Hippocampal formation (tissue), 2 donors: ENCODE measurements at places on chromosomes 2 and 18.

GRCh38 chr2:218476676-218477075 is 57.8 kb downstream of the VIL1 start:
- DNase-seq: no peak

DNA sequence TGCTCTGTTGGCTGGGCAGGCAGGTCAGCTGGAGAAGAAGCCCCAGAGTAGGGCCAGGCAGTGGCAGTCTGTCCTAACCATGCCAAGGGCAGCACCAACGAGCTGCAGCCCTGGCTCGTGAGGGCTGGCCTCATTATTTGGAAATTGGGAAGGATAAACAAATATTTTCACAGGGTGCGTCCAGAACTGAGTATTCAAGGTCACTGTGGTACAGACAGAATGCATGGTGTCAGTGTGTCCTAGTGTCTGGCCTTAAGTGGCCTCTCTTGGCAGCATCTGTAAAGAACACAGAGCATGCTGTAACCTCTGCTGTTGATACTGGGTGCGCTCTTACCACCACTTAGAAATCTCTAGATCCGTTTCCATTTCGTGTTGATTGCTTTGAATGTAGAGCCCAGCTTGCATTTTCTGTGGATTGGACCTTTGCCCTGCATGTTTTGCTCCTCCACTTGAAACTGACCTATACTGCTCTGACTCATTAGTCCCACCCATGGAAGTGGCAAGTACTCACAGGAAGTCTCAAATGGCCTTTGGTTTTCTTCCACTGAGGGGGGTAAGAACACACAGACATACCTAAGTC is 88.2 kb downstream of the GREB1L start:
- DNase-seq: no peak

DNA sequence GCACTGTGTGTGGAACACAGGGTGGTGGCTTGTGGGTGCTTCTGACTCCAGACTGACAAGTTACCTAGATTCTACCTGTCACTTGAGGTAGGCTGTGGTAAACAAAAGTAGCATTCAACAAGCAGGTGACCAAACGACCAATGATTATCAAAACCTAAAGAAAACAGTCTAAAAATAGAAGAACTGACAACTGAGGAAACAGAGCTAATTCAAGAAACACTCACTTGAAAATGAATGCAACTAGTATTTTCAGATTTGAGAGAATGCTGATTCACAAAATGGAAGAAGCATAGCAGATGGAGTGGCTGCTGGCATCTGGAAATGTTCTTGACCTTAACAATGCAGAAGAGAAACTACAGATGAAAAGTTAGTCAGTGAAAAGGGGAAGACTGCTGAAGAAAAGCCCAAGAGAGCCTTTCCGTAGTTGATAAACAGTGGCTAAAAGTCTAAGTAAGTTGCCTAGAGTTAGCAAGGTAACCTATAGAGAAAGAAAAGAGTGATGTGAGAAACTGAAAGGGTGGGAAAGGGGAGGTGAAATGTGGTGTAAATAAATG is 170.4 kb downstream of the NCK2 start:
- no peak for DNase-seq

DNA sequence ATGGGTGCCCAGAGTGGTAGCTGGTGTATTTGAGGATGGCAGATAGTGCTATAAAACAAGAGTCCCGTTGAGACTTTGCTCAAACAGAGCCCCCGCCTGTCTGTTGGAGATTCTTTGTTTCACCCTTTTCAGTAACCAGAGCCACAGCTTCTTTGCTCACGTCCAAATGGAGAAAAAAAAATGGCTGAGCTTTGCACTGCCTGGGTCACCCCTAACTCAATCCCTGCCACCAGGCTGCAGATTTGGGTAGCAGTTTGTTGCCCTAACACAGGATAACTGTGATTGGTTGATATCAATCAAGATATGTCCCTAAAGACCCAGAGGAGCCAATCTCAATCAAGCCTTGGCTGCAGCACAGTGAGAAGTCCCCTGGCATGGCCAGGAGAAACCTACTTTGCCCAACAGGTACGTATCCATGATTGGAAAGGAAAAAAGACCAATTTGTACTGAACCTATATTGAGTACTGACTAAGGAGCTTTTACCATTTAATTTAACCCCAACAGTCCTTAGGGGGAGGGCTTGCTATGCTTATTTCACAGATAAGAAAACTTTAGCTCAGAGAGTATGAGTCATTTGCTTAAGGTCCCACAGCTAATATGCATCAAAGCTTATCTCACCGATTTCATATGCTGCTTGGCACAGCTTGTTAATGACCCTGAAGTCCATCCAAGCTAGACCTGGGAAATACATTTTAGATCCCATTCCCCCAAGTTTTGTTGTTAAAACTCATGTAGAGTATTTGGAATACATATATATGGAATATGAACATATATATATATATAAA is 72.0 kb upstream of the SH3BP4 start:
- DNase-seq: no peak

DNA sequence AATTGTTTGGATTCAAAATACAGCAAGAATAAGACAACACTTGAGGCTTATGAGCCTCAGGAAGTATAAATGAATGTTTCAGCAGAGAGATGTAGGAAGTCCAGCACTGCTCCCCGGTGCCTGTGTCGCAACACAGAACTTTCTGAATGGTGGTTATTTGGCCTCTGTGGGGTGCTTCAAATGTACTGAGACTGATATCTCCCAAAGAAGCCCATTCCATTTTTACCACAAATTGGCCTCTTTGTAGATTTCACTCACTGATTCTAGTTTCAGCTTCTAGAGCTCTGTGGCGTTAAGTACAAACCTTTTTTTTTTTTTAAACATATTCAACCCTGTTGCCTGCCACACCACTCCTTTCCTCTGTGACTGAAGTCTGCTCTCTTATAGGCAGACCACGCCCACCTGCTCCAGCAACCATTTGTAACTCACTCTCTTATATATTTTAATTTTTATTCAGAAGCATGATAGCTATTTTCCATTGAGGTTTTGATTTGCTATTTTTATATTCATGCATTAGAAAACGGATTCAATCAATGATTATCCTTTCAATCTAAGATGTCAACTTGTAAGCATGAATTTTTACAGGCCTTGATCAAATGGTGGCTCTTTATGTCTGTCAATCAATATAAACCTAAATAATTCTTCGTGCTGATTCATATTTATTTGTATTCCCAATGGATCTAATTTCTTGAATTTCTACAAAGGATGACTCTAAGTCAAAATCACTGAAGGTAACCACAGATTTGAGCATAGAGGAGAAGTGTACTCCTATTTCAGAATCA is 277.1 kb upstream of the CCDC68 start:
- DNase-seq: no peak

GRCh38 chr18:46350598-46351159 is 246.5 kb downstream of the HAUS1 start:
- no peak for DNase-seq
